ENCODE measurements at places on chromosomes 16 and 17.

DNA sequence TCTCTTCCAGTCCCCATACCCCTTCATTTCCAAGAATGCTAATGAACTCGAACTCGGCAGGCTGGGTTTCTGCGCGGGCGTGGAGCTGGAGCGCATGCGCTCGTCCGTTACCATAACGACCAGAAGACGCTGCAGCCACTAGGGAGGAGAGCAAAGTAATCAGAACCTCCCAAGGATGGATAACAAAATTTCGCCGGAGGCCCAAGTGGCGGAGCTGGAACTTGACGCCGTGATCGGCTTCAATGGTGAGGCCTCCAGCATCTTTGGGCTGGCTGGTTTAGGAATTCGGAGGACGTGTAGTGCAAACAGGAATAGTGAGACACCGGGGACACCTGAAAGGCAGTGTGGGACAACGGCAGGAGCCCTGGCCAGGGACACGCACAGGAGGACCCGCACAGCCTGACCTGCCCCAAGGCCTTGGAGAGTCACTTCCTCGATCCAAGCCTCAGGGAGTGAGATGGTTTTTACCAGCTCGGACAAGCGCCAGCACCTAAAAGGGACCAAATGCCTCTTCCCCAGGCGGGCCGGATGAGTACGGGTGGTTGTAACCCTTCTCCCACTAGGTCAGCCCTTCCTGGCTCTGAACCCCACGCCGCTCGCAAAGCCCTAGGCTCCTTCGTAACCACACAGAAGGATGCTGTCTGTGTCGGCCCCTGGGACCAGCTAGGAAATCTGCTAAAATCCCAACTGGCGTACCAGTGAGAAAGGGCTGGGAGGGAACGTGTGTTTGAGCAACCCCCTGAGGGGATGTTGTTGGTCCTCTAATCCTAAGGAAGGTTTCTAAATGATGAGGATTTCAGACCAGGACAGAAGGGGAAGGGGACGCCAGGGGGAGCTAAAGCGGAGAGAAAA, at the start of gene CFAP52:
Gene CFAP52 (plus strand): TSS at position 122 of the 852 bp plus-strand sequence. CDS start 54 bp downstream, at position 176.
- peaks cover 23% of the 10 kb centered on the region for H3K4me1 ChIP-seq
- peak within 1 kb of the TSS; percentile 94 for H3K4me3 ChIP-seq
- peaks cover 3% of the 10 kb centered on the region for H3K36me3 ChIP-seq
- peak within 1 kb of the TSS; percentile 83 for H3K27ac ChIP-seq
- peak; percentile 77 for DNase-seq
- H3K27me3 ChIP-seq, result no peaks in the 10 kb centered on the region

- no peaks in the 10 kb centered on the region for H3K36me3 ChIP-seq
- H3K27ac ChIP-seq, result no peak overlapping the region
- DNase-seq, result no peak
- H3K27me3 ChIP-seq, result peaks cover 1% of the 10 kb centered on the region
- peaks cover 26% of the 10 kb centered on the region for H3K4me1 ChIP-seq
Observed at GRCh38 chr17:3907483-3908216, 8.6 kb downstream of the P2RX1 start.

DNA sequence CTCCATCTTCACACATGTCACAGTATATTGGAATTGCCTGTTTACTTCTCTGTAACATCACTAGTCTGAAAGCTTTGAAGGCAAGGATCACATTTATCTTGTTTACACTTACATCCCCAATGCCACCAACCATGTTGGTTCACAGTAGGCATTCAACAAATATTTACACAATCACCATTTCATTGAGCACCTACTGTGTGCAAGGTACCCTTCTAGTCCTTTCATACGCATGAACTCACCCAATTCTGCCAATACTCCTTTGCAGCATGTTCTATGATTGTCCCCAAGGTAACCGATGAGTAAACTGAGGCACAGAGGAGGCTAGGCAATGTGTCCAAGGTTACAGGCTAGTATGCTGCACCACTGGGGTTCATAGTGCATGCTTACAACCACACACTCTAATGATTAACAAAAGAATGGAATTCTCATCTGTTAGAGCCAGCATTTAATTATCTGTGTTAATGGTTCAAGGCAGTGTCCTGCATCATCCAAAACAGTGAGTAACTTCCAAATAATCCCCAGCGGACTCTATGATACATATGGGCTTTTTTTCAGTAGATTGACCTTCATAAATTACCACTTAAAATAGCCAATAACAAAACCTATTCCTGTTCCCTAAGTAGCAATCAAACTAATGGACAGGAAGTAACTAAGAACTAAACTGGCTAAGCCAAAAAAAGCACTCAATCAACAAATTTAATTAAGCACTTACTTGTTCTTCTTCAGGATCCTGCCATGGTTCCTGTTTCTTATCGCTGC, 364.5 kb upstream of the XYLT1 start:
- H3K4me3 ChIP-seq, result no peak overlapping the region
- H3K4me1 ChIP-seq, result no peaks in the 10 kb centered on the region
- no peak overlapping the region for H3K27ac ChIP-seq

DNA sequence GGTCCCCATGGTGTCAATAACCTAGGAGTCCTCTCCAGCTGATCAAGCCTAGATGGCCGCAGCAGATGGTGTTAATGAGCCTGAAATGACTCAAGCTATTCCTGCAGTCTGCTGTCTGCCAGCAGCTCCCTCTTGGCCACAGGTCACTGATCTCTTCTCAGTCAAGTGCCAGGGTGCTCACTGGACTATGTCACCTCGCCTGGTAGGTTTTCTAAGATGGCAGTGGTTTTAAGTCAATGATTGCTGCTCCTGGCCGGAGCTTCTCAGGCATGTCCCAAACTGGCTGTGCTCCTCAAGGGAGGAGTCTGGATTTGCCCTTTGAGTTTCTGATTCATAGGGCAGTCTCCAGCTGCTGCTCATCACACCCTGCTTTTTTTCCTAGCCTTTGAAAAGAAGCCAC, 58.6 kb upstream of the SHISA6 start:
- no peak overlapping the region for H3K27ac ChIP-seq
- no peak overlapping the region for H3K4me3 ChIP-seq
- no peaks in the 10 kb centered on the region for H3K36me3 ChIP-seq
- no peaks in the 10 kb centered on the region for H3K27me3 ChIP-seq
- no peaks in the 10 kb centered on the region for H3K4me1 ChIP-seq

- H3K4me3 ChIP-seq, result no peak overlapping the region
- H3K4me1 ChIP-seq, result peaks cover 16% of the 10 kb centered on the region
- no peaks in the 10 kb centered on the region for H3K27me3 ChIP-seq
- no peaks in the 10 kb centered on the region for H3K36me3 ChIP-seq
- no peak for DNase-seq
Observed at GRCh38 chr17:82219753-82220709, 7.4 kb upstream of the CCDC57 start.

DNA sequence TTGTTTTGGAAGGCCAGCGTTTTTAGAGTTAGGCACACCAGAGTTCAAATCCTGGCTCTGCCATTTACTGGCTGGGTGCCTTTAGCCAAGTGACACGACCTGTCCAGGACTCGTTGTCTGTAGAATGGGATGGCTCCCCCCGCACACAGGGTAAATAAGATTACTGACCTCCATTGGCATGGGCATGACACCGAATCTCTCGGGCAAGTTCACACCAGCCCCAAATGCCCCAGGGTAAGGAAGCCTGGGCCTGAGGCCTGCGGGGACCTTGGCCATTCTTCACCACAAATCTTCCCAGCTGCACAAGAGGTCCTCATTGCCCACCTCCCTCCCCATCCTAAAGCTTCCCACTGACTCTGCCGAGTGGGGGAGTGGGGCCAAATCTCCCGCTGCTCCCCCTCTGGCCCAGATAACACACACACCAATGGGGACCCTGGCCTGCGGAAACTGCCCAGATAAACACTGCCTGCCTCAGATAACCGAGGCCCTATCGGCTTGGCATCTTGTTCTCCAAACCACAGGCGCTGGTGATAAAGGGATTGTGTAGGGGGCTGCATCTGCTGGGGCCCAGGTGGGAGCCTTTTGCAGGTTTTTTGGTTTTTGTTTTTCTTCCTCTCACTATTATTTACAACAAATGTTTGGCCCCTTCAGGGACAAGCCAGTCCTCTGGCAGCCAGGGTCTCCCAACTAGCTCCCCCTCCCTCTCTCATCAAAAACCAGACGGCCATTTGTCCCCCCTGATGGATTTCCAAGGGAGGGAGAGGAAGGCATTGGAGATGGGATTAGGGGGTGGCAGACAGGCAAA, 75.0 kb upstream of the LHX1 start:
- peaks cover 11% of the 10 kb centered on the region for H3K27me3 ChIP-seq
- no peaks in the 10 kb centered on the region for H3K4me1 ChIP-seq
- H3K36me3 ChIP-seq, result no peaks in the 10 kb centered on the region
- no peak for DNase-seq
- no peak overlapping the region for H3K4me3 ChIP-seq

- peaks cover 3% of the 10 kb centered on the region for H3K27me3 ChIP-seq
- H3K36me3 ChIP-seq, result peaks cover 34% of the 10 kb centered on the region
- H3K27ac ChIP-seq, result peak overlapping the region; percentile 91
- peak overlapping the region; percentile 90 for H3K4me3 ChIP-seq
Observed at GRCh38 chr17:732902-733720, 715 bp downstream of the TLCD3A start.

DNA sequence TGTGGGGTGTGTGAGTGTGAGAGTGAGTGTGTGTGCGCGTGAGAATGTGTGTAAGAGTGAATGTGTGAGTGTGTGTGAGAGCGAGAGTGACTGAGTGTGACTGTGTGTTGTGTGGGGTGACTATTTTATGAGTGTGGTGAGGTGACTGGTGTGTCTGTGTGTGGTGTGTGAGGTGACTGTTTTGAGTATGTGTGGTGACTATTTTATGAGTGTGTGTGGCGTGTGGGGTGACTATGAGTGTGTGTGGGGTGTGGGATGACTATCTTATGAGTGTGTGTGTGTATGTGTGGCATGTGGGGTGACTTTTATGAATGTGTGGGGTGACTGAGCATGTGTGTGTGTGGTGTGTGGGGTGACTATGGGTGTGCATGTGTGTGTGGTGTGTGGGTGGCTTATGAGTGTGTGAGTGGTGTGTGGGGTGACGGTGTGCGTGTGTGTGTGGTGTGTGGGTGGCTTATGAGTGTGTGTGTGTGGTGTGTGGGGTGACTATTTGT, 152.9 kb upstream of the PLCG2 start:
- H3K27me3 ChIP-seq, result no peaks in the 10 kb centered on the region
- no peak for DNase-seq
- H3K4me3 ChIP-seq, result no peak overlapping the region
- H3K27ac ChIP-seq, result no peak overlapping the region
- peaks cover 34% of the 10 kb centered on the region for H3K4me1 ChIP-seq
- peaks cover 7% of the 10 kb centered on the region for H3K36me3 ChIP-seq

GRCh38 chr17:20960871-20961270, 81.9 kb downstream of the USP22 start:
- no peak overlapping the region for H3K4me3 ChIP-seq
- no peaks in the 10 kb centered on the region for H3K36me3 ChIP-seq
- H3K27me3 ChIP-seq, result peaks cover 25% of the 10 kb centered on the region
- DNase-seq, result no peak

- no peak for DNase-seq
- H3K27ac ChIP-seq, result no peak overlapping the region
- H3K4me3 ChIP-seq, result no peak overlapping the region
Observed at GRCh38 chr16:57788252-57788841, 13.9 kb downstream of the KIFC3 start.

DNA sequence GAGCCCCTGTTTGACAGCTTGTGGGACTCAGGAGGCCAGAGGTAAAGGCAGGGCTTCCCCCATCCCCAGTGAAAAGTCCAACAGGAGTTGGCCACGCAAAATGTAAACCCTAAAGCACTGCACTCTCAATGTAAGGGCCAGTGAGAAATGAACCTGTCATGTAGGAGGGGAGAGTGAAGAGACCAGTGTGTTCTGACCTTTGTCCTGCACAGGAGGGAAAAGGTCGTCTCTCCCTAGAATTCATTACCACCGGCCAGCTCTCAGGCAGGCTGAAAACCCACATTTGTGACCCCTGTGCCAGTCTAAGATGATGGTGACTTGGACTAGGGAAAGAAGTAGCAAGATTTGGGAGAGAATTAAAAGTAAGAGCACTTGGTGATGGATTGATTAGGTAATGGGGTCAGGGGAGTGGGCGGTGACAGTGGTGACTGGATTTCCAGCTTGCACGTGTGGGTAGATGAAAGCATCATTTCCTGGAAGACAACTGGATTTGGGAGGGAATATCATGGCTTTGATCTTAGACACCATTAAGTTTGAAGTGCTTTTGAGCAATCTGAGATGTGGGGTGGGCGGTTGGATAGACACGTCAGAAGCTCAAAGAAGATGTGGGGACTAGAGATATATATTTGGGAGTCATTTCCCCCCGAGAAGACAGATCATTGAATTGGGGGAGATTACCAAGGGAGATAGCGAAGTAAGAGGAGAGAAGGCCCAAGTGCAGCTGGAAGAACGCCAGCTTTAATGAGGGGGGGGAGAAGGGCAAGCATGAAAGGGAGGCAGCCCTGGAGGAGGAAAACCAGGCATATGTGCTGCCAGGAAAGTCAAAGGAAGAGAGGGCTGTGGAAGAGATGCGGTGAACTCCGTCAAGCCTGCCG, 119.5 kb downstream of the NTN1 start:
- DNase-seq, result no peak
- no peaks in the 10 kb centered on the region for H3K36me3 ChIP-seq
- no peak overlapping the region for H3K4me3 ChIP-seq
- no peak overlapping the region for H3K27ac ChIP-seq
- no peaks in the 10 kb centered on the region for H3K4me1 ChIP-seq
- peaks cover 3% of the 10 kb centered on the region for H3K27me3 ChIP-seq

GRCh38 chr17:7132511-7133094, 18.0 kb upstream of the ASGR2 start:
- H3K4me3 ChIP-seq, result no peak overlapping the region
- peak; percentile 37 for DNase-seq
- H3K4me1 ChIP-seq, result peaks cover 23% of the 10 kb centered on the region
- peaks cover 17% of the 10 kb centered on the region for H3K27me3 ChIP-seq
- no peaks in the 10 kb centered on the region for H3K36me3 ChIP-seq

DNA sequence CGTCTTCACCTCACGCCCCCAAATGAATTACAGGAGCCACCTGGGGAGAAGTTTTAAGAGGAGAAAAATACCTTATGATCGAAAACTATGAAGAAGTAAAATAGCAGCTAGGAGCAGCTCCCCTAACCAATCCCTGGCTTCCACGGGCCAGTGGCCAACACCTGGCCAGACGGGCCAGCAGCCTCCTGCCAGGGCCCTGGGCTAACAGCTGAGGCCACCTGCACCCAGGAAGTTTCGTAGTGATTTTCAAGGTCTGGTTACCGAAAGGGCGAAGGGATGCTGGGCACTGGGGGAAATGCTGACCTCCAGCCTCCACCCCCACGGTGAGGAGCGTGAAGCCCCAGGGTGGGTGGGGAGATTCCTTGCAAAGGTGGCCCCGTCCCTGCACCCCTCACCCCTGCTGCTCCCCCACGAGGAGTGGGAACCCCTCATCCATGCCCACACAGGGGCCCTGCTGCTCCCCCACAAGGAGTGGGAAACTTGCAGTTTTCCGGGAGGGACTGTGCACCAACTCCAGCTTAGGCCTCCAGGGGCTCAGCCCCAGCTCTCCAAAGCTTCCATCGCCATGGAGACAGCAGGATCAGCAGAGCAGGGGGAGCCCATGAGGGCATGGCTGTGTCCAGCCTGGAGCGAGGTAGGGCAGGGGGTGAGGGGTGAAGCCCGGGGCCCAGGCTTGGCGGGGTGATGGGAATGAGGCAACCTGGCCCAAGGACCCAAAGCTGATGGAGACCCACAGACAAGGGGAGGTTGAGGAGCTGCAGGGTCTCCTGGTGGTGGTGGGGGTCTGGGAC, 31.9 kb upstream of the ACSF3 start:
- peaks cover 6% of the 10 kb centered on the region for H3K4me1 ChIP-seq

- H3K27ac ChIP-seq, result no peak overlapping the region
- H3K4me1 ChIP-seq, result peaks cover 9% of the 10 kb centered on the region
- peaks cover 9% of the 10 kb centered on the region for H3K27me3 ChIP-seq
- H3K4me3 ChIP-seq, result no peak overlapping the region
Observed at GRCh38 chr16:81774348-81774747, 4.7 kb upstream of the PLCG2 start.
